ENCODE measurements at places on chromosomes 7 and 10. TPM values are rescaled to one million over a fixed set of nuclear protein-coding genes. Genes with fewer than 3 reads are reported as not detected.

Gene GIMAP6
- total RNA-seq = not detected

Gene TDRD1
- total RNA-seq = 0.14 TPM

Gene CARD11
- 21.4 TPM for total RNA-seq

Gene GNGT1
- total RNA-seq = not detected

Gene SFMBT2
- total RNA-seq = 3.5 TPM

Gene CHAT
- not detected for total RNA-seq

Gene CLDN3
- total RNA-seq = 3.3 TPM

Gene LZTS2
- 108 TPM for total RNA-seq

Gene ZNF503
- total RNA-seq = 0.37 TPM

Gene CHRM2
- not detected for total RNA-seq

Gene ADGRA1
- total RNA-seq = 0.37 TPM

Gene HTR5A
- not detected for total RNA-seq

Gene FGFBP3
- 10.5 TPM for total RNA-seq

Gene RPEL1
- total RNA-seq = not detected

Gene SPAM1
- not detected for total RNA-seq

Gene SH3PXD2A
- 6.8 TPM for total RNA-seq

Gene HOXA2
- not detected for total RNA-seq

Gene MAGI2
- 6.2 TPM for total RNA-seq

Gene STMP1
- total RNA-seq = 14.4 TPM

Gene CNNM1
- total RNA-seq = 0.66 TPM

Gene C7orf57
- total RNA-seq = 0.85 TPM

Gene SLC18A2
- 0.52 TPM for total RNA-seq

Gene UTF1
- 8.8 TPM for total RNA-seq

Gene UPK3BL1
- 21.6 TPM for total RNA-seq

Gene TRIM50
- total RNA-seq = not detected

Gene DOCK4
- 16.1 TPM for total RNA-seq

Gene CTAGE8
- not detected for total RNA-seq

Gene SPDYE3
- not detected for total RNA-seq

Gene PON1
- total RNA-seq = not detected

Gene PIP
- total RNA-seq = not detected

Gene ADAM12
- 0.11 TPM for total RNA-seq

Measured in H7 (cell line).